ENCODE measurements at places on chromosomes 1 and 21.

DNA sequence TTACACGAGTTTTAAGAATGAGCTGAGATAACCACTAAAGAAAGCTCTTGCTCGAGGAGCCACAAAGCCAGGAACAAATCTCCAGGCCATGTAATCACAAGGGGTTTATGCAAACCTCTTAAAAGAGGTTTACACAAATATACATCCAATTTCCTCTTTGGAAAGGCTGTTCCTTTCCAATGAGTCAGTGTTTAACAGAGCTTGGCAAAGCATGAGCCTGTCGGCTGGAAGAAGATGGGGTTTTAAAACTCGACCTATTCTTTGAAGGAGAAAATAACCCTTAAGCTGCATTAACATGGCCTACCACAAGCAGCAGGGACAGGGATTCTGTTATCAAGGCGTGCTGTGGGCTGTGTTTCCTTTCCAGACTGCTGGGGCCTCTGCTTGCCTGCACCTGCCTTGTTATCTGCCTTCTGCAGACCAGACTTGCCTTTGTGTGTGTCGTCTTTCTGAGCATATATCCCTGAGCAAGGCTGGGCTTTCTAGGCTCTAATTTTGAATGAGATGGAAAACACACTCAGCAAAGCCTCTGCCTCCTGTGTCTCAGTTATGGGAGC lies 40.6 kb upstream of the CYP2J2 start:
- no peak for DNase-seq

GRCh38 chr21:44285138-44285992 lies at the start of gene AIRE:
AIRE (plus strand) TSS chr21:44285876; CDS start chr21:44286007, 131 bp downstream.
- DNase-seq = no peak

DNA sequence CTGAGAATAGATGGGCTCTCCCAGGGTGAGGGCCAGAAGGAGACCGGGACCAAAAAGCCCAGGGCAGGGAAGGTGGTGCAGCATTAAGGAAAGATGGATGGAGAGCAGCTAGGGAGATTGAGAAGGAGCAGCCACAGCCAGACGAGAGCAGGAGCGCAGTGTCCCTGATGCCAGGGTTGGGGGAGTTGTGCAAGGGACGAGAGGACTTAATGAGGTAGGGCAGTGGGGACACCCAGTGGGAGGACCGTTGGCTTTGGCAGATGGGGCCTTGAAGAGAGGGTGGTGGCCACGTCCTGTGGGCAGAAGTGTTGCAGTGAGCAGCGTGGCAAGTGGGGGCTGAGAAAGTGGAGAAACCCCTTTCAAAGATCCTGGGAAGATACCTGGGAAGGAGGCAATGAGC lies 38.0 kb upstream of the KDM4A start:
- no peak for DNase-seq

DNA sequence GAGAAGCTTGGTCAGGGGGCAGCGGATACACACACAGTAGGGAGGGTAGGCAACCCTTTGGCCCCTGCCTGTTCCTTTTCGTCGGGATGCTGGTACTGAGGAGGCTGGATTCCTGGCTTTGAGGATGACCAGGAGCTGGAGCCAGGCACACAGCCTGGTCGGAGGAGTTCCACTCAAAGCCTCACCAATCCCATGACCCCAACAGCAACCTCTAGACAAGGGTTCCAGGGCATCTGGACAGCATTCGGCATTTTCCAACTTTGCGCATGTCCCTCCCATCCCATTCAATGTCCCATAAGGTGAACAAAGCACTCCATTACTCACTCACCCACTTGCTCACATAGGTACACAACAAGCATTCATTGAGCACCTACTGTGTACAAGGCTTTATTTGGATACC lies 42.6 kb upstream of the HMGB4 start:
- DNase-seq = no peak

DNA sequence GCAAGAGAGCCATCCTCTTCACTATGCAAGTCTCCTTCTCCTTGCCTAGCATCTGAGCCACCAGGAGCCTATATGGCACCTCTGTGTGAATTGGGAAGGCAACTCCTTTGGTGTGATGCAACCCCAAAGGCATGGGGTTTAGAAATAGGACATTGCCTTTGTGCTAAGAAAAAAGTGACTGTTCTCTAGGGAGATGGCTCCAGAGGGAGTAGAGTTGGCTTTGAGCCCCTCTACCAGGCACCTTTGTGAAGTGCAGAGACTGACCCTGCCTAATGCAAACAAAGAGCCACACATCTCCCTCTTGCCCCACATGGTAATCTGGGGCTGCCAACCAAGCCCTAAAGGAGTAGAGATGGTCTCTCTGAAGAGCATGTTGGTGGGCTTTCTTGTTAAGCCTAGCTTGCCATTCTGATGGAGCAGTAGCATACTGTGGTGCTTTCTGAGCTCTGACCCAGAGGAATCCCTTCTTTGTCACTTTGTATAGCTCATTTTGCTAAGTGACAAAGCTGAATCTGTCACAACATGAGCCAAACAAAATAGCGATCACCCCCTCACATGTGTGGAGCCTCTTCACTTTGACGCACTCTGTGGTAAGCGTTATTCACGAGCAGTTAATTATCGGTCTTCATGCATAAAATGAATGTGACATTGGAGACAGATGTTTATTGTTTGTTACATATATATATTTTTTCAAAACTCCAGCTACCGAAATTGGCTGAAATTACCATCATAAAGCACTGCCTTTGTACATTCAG lies 74.4 kb downstream of the RWDD3 start:
- DNase-seq = no peak

- no peak for DNase-seq
These were observed 2.1 kb downstream of the DHDDS start for GRCh38 chr1:26434161-26434752.

- DNase-seq = no peak
These were observed 388.5 kb downstream of the PLPP3 start for GRCh38 chr1:56190806-56191365.

- DNase-seq = no peak
These were observed 56.9 kb downstream of the TRIM11 start for GRCh38 chr1:228349701-228350171.

- no peak for DNase-seq
These were observed 29.5 kb downstream of the SZRD1 start for GRCh38 chr1:16396591-16396990.

DNA sequence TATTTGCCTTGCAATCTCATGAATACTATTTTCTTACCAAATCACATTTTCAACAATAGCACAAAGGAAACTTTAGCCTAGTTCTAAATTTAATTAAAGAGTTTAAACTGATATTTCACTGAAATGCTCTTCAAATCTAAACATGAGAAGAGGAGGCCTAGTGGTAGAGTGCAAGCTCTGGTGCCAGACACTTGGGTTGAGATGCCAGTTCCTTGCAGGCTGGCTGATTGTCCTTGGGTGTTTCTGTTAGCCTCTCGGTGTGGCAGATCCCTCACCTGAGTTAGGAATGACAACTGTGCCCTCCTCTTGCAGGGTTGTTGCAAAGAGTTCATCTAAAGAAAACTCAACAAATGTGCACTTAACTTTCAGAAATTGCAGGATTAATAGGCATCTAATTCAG lies 12.5 kb downstream of the ZBTB21 start:
- no peak for DNase-seq

GRCh38 chr21:25214676-25215075 lies 392.6 kb downstream of the MRPL39 start:
- DNase-seq = no peak

DNA sequence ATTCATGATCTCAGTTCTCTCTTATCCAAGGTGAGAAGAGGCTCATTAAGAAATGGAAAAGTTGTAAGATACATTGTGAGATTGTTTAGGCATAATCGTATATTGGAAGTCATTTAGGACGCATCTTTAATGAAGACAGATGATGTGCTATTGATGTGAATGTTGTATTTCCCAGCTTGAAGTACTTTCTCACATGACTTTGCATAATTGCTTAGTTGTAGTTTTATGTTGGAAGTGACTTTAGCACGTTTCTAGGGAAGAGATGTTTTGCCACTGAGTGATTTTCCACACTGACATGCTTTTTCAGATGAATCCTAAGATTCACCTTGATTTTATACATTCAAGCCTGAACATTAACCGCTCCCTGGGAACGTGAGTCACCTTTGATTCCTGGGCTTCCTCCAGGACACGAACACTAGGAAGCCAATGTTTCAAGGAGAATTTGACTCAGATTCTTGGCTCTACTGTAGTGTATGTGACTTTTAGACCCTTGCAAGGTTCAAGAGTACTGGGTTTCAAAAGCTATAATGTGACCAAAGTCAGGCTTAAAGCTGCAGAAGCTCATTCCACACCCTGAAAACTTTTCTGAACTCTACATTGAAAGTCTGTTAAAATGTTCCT lies 27.9 kb downstream of the ANGEL2 start:
- no peak for DNase-seq

DNA sequence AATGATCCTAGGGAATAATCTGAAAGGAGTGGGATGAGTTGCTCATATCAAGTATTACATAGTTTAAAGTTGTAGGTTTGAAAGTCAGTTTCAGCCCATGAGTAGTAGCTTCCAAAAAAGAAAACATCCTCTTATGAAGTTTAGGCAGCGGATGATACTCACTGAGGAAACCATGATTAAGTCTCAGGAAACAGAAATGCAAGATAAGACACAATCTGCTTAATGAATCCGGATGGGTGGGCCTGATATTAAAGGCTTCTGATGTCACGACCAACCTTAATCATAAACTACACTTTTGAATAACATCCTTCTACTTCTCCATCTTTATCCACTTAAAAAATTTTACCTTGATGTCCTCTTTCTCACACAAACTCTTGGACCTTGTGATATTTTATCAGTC lies 61.8 kb downstream of the S1PR1 start:
- DNase-seq = no peak

- peak; percentile 13 for DNase-seq
These were observed 780 bp downstream of the YTHDF2 start for GRCh38 chr1:28737307-28738132.

DNA sequence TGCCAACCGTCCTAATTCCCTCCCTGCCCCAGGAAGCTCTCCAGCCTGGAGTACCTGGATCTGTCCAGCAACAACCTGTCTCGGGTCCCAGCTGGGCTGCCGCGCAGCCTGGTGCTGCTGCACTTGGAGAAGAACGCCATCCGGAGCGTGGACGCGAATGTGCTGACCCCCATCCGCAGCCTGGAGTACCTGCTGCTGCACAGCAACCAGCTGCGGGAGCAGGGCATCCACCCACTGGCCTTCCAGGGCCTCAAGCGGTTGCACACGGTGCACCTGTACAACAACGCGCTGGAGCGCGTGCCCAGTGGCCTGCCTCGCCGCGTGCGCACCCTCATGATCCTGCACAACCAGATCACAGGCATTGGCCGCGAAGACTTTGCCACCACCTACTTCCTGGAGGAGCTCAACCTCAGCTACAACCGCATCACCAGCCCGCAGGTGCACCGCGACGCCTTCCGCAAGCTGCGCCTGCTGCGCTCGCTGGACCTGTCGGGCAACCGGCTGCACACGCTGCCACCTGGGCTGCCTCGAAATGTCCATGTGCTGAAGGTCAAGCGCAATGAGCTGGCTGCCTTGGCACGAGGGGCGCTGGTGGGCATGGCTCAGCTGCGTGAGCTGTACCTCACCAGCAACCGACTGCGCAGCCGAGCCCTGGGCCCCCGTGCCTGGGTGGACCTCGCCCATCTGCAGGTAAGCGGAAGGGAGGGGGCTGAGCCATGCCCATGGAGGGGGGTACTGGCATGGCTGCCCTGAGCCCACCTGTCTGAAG lies 16.5 kb downstream of the PODN start:
- no peak for DNase-seq

DNA sequence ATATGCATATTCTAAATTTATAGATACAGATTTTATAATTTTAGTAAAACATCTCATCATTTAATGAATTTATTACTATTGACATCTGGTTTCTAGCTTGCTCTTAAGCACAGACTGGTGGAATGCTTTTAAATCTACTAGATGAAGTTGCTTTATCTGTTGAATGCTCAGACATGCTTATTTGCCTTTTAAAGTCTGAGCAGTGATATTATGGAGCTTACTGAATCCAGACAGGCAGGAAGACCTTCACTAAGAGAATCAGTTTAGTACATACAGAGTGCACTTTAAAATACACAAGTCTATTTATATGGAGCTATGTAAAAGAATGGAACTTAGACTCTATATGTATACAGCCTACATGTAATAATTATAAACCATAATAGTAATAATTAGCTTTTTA lies 16.6 kb downstream of the SDCCAG8 start:
- DNase-seq = no peak

DNA sequence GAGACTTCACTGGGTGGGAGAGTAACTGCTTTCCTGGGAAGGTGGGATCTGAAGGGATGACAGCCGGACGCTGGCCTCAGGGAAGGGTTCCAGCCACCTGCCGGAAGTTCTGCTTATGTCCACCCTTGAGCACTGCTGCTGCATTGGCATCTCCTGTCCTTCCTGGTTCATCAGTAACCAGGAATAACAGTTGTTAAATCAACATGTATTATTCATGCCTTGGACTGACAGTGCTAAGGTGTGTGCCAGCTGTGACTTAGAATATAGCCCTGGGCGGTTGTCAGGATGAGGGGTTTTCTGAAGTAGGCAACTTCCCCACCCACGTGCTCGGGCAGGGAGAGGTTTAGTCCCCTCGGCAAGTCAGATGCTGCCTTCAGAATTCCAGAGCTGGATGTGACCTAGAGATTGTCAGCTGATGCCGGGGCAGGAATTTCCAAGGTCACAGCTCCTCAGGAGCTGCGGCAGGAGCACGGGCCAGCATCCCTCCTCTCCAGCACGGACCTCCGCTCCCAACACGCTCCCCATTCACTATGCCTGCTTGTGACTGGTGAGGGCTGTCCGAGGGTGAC lies 17.9 kb downstream of the CLDN14 start:
- DNase-seq = no peak

- DNase-seq = no peak
These were observed 277.2 kb upstream of the VAMP3 start for GRCh38 chr1:7493711-7494454.

DNA sequence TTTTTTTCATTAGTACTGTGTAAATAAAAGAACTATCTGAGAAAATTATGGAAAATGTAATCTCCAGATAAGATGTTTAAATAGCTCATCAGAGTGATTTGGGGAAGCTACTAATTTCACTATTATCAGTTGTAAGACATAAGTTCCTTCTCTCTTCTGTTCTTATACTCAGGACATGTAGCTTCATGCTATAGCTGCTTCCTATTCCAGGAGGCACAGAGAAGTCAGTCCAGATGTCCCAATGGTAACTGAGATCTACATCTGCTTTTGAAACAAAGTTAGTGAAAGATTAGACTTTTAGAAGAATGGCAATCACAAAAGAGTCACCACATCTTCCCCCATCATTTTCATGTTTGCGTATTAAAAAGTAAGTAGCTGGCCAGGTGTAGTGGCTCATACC lies 5.6 kb downstream of the MAP3K21 start:
- no peak for DNase-seq

- no peak for DNase-seq
These were observed 11.8 kb downstream of the TFF3 start for GRCh38 chr21:42303443-42303842.
